Stimulated activated CD8-positive, alpha-beta memory T cell treated with anti-CD3 and anti-CD28 coated beads, Interleukin-7, amount 100 ng/mL, for 24 hours (primary cell): ENCODE measurements at places on chromosomes 6 and 20.

- no peak for DNase-seq
Measured at GRCh38 chr6:90087106-90087833, 193.0 kb downstream of the GJA10 start.

GRCh38 chr20:3270051-3270450 is 31.1 kb upstream of the SLC4A11 start:
- no peak for DNase-seq

DNA sequence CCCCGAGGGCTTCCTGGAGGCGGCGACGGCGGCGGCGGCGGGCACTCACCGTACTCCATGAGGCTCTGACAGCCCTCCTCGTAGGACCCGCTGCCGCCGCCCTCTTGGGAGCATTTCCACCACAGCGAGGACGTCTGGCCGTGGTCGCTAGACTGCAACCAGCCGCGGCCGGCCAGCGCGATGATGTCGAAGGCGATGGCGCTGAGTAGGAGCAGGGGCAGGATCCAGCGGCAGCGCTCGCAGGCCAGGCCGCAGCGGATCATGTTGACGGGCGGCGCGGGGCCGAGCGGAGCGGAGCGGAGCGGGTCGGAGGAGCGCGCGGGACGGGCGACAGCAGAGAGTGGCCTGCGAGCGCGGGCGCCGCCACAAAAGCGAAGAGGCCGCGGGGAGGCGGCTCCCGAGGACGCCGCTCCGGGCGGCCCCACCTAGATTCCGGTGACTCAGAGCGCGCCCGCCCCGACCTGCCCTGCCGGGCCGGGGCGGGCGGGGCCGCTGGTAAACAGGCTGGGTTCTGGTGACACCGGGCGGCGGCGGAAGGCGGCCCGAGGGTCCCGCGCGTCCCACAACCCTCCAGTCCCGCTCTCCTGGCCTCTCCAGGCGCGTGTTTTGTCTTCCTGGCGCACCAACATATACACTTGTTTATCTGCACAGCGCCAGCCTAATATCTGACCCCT is at the start of gene PERP:
TSS of gene PERP (minus strand) at position 342 of the 674 bp plus-strand sequence. CDS start at position 263, 79 bp downstream.
- DNase-seq: peak; percentile 32

DNA sequence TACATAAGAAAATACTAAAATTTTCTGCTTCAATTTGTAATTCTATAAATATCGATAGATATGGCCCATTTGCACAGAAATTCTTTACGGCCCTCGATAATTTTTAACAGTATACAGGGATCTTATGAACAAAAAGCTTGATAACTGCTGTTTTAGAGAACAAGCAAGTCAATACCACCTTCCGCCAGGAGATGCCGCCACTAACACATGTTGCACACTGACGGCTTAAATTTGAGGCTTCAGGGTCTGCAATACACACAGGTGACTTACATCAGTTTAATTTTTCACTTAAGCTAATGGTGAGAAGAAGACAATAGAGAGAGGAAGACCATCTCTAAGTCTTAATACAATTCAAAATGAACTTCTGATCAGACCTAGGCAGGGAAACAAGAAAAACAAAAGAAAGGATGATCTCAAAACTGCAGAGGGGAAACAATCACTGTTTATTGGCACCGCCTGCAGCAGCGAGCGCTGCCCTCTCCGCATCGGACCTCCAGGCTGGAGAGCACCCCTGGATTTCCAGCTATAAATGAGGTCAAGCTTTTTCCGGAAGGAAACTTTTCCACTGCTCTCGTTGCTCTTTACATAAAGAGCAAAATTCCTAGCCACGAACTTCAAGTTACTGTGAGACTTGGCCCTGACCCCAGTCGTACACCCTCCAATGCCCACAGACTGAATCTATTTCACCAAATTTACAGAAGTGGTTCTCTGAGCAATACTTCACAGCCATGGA is 53.9 kb downstream of the OTOR start:
- DNase-seq: peak; percentile 38

DNA sequence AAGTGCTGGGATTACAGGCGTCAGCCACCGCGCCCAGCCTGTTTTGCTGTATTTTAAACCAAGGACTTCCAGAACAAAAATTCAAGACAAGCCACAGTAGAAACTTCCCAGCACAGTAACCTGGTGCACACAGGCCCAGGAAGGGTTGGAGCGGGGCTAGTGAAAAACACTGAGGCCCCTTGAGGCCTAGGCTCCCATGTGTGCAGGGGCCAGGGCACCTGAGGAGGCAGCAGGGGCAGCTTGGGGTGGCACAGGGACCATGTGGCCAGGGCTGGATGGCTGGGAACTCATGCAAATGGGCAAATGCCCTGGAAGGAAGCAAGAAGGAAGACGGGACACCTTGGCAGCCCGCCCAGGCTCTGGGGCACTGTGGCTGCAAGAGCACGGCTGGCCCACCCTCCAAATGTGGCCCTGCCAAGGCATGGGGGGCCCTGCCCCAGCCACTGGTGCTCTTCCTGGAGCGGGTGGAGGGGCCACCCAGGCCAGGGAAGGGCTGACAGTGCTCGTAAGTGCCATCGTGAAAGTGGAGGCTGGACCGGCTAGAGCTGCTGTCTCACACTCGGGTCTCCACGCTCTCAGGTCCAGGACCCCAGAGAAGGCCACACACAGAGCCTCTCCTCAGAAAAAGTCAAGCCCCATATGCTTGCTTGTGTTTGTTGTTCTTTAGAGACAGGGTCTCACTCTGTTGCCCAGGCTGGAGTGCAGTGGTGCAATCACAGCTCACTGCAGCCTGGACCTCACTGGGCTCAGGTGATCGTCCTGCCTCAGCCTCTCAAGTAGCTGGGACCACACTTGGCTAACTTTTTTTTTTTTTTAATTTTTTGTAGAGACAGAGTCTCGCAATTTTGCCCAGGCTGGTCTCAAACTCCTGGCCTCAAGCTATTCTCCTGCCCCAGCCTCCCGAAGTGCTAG is 10.3 kb downstream of the SLC2A4RG start:
- DNase-seq: no peak

DNA sequence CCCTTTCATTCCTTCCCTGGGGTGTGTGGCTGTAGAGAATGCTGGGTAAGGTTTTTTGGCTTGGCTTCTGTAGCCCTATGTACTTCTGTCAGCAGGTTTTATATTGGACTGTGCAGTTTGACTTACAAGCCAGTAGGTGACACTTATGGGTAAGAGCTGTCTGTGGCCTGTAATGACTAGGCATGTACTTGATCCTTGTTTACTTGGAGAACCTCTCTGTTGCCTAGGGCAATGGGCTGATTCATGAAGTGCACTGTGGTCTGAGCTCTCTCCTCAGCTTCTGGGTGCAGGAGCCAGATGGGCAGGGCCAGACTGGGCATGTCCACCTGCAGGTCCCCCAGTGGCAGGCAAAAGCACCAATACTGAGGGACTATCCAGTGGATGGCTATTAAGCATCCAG is 544.6 kb downstream of the ADGRB3 start:
- no peak for DNase-seq

GRCh38 chr6:90584636-90585255 is 2.1 kb downstream of the MAP3K7 start:
- no peak for DNase-seq

GRCh38 chr6:44828780-44829179 is 441.3 kb downstream of the CDC5L start:
- DNase-seq: no peak

DNA sequence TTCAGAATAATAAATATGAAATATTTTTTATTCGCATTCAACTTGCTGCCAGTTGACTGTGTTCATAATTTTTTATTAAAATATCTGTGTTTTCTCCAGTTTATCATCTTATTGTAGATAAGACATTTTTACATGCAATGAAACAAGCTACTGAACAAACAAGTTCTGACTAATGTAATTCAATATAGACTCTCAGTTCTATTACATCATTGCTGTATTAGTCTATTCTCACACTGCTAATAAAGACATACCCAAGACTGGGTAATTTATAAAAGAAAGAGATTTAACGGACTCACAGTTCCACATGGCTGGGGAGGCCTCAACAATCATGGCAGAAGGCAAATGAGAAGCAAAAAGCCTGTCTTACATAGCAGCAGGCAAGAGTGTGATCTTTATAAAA is 1357.7 kb upstream of the CITED2 start:
- no peak for DNase-seq

GRCh38 chr6:142457638-142458406 is 156.0 kb downstream of the ADGRG6 start:
- no peak for DNase-seq

DNA sequence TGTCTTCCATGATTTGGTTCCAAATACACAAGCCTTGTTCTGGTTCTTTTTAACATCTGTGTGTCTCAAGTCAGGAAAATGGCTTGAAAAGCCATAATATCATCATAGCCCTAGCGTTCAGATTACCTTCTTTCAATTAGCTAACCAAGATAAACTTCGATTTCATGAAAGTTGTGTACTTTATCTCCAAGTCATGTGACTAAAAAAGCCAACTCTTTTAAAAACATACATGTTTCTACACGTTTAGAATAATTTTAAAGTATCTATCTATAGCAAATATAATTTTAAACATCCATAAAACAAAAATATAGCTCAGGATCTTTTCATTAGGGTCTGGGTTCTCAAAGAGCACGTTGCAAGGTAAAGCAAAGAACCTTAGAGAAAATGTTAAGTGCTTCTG is 261.1 kb downstream of the PRL start:
- DNase-seq: no peak

GRCh38 chr6:80528115-80528514 is 421.6 kb downstream of the BCKDHB start:
- no peak for DNase-seq

GRCh38 chr6:107491138-107491609 is 1.3 kb downstream of the SOBP start:
- no peak for DNase-seq

DNA sequence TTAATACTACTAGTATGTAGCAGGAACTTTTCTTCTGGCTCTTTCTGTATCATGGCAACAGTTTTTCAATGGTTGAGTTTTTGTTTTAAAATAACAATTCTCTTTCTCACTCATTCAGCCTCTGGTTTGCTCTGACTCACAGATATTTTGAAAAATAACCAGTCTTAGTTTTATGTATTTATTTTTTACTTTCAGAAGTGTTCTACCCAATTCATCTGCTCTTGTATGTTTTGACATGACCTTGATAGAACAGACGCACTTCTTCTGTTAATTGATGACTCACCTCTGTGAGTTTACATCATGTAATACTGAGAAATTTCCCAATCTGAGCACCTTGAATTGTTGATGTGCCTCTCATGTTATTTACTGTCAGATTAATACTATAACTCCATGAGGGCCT is 178.9 kb downstream of the SASH1 start:
- DNase-seq: no peak

DNA sequence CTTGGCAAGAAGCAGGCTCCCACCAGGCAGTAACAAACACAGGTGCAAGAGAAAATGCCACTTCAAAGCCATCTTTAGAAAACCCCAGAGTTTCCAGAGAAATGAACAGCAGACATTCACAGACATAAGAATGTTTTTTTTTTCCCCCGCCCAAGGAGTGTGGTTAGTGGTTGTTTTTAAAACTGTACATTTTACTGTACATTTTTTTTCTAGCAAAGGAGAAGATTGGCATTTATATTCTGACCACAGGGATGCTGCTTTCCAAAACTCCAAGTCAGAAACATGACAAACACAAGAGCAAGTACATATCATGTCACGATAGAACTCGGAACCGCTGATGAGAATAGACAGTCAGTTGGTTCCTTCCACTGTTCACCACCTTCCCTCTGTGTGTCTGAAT is 197.9 kb downstream of the LRFN2 start:
- DNase-seq: no peak

- DNase-seq: no peak
Measured at GRCh38 chr6:113763876-113764275, 93.3 kb upstream of the MARCKS start.

- DNase-seq: no peak
Measured at GRCh38 chr20:52616629-52617028, 355.5 kb upstream of the TSHZ2 start.

- DNase-seq: no peak
Measured at GRCh38 chr6:43834528-43835155, 64.6 kb downstream of the VEGFA start.

DNA sequence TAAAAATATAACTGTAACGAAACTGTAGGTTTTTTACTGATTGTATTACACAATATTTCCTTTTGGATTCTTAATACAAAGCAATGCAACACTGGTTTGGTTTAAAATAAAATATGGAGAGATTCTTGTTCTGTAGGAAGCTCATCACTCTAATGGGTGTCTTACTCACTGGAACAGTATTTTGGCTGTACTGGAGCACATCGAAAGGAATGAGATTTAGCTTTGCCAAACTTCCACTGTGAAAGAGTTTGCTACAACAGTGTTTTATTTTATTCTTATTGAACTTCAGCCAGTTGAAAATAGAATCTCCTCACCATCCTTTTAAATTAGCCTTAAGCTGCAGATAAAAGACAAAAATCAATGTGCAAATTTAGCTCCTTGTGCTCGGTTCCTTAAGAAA is 230.7 kb upstream of the QKI start:
- DNase-seq: no peak

DNA sequence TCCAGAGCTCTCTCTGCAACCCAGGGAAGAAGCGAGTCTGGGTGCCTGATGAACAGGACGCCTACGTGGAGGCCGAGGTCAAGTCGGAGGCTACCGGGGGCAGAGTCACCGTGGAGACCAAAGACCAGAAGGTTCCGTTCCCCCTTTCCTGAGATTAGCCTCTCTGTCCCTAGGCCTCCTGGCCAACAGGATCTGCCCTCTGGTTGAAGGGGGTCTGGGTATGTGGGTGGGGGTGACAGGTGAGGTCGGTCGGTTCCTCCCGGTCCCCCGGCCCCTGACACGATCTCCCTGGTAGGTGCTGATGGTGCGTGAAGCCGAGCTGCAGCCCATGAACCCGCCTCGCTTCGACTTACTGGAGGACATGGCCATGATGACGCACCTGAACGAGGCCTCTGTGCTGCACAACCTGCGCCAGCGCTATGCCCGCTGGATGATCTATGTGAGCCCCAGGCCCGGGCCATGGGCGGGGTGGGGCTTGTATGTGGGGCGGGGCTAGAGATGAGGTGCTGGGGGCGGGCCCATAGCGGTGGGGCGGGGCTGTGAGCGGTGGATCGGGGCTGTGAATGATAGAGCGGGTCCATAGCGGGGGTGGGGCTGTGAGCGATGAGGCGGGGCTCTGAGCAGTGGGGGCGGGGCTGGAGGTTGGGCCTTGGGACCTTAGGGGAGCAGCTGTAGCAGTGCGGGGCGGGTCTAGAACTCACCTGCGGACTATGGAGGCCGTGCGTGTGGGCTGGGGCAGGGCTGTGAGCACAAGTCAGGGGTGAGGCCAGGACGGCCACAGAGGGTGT is 23.9 kb downstream of the MYH7B start:
- DNase-seq: no peak

GRCh38 chr6:125598422-125598821 is 151.0 kb upstream of the HEY2 start:
- no peak for DNase-seq
